ENCODE measurements at places on chromosomes 11 and 22.

- no peak for ATAC-seq
These were observed 15.2 kb upstream of the ARAP1 start for GRCh38 chr11:72767203-72768062.

- ATAC-seq = no peak
These were observed 58.2 kb downstream of the MORC2 start for GRCh38 chr22:30910358-30910757.

GRCh38 chr11:58616594-58616993, 5.9 kb upstream of the CNTF start:
- ATAC-seq = no peak

DNA sequence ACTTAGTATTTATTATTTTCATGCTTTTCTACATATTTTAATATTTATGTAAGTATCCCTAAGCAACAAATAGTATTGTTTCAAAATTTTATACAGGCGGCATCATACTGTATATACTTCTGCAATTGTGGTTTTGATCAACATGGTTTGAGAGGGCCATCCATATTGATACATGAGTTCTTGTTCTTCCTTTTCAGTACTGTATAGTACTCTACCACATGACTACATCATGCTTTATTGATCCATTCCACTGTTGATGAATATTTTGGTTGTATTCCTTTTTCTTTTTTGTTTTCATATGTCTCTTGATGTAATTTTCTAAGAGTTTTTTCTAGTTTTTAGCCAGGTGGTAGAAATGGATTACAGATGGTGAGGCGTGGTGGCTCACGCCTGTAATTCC, 40.1 kb downstream of the SLC35F2 start:
- ATAC-seq = no peak

- no peak for ATAC-seq
These were observed 12.5 kb downstream of the MGAT3 start for GRCh38 chr22:39469326-39469680.

- peak; percentile 27 for ATAC-seq
These were observed 831 bp upstream of the TMEM135 start for GRCh38 chr11:87036756-87037449.

- no peak for ATAC-seq
These were observed 9.3 kb downstream of the APOBEC3H start for GRCh38 chr22:39106326-39106725.

DNA sequence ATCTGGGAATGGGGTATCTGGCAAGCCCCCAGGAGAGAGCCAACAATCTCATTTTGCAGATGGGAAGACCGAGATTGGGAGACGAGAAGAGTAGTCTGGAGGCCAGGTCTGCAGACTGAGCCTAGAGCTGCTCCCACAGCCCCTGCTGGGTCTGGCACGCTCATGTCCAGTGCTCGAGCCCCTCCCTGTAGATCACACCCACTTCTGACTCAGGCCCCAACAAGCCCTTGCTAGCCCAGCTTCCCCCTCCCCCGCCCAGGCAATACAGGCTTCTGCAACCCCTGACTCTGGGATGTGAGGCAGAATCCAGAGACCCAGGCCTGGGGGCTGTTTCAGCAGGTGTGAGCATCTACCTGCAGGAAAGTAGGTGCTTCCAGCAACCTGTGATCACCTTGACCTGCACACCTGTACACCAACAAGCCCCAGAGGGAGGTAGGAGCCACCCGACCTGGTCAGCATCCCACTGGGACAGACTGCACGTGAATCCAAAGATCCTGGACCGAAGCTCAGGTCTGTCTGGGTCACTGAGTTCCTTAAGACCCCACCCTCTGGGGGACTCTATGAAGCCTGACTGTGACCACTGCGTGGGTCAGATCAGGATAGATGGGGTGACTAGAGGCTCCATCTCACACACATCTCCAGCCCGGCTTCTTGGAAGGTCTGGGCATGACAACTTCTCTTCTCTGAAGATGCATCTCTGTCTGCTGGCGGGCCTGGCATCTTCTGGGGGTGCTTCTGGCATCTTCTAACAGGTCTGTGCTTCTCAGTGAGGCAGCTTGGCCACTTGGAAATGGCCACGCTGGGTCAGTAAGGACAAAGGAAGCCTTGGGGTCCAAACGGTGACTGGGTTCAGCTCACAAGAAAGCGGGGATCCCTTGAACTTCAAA, 29.3 kb downstream of the LINC01488 start:
- no peak for ATAC-seq

GRCh38 chr22:50088096-50088495, 1.7 kb upstream of the MOV10L1 start:
- no peak for ATAC-seq

DNA sequence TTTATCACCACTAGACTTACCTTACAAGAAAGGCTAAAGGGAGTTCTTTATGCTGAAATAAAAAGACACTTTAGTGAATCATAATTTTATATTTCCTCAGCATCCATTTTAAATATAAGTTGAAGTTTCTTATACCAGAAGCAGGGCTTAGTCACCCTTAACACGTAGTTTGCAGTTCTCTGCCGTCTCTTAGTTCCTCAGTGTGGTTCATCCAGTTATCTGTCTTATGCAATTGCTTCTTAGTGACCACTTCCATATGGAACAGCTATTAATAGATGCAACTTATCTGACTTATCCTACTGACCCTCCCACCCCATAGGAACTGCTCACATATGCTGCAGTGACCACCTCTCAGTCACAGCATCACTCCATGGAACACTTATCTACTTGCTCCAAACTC, 11.7 kb upstream of the SLC36A4 start:
- no peak for ATAC-seq

DNA sequence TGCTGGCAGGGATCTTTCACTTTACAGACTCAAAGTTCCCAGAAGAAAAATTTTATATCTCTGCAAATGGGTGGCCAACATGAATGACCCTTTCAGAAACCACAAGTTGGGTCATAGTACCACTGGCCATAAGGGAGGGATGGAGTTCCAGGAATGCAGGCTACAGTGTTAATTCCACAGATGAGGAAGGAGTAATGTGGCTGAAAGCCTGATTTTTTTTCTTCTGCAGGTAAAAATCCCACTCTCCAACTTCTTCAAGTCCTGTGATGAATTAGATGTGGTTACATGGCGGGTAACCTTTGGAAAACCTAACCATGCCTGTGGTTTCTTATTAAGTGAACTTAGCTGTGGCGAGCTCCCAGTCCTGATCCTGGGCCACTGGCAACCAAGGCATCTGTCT, 103.2 kb downstream of the SLC1A2 start:
- ATAC-seq = no peak

- peak; percentile 52 for ATAC-seq
These were observed 7.3 kb upstream of the SYT7 start for GRCh38 chr11:61587951-61588727.

DNA sequence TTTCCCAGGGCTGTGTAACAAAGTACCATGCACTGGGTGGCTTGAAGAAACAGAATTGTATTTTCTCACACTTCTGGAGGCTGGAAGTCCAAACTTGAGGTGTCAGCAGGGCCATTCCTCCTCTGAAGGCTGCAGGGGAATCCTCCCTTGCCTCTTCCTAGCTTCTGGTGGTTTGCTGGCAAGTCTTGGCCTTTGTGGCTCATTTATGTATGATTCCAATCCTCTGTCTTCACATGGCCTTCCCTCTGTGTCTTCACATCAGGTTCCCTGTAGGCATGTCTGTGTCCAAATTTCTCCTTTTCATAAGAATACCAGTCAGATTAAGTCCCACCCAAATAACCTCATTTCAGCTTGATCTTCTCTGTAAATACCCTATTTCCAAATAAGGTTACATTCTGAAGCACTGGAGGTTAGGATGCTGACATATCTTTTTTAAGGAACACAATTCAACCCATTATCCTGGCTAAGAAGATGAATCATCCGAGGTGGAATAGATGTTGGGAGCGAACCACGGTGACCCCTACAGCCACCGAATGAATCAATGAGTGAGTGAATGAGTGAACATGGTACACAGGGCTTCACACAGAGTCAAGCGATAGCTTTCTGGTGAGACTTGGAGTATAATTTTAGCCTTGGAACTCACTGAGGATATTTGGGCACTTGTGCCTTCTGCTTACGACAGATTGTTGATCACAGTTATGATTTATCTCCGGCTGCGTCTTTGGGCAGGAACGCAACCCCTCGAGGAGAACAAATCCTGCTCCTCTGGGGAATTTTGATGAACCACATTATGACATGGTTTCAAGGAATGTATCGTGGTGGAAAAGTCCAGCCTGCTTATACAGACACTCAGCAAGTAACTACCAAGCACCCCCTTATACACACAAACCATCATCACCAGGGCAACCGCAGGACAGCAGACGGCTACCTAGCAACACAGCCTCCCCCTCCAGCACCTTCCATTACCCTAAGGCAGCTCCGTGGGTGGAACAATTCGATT, 34.3 kb upstream of the MICAL2 start:
- ATAC-seq = no peak

DNA sequence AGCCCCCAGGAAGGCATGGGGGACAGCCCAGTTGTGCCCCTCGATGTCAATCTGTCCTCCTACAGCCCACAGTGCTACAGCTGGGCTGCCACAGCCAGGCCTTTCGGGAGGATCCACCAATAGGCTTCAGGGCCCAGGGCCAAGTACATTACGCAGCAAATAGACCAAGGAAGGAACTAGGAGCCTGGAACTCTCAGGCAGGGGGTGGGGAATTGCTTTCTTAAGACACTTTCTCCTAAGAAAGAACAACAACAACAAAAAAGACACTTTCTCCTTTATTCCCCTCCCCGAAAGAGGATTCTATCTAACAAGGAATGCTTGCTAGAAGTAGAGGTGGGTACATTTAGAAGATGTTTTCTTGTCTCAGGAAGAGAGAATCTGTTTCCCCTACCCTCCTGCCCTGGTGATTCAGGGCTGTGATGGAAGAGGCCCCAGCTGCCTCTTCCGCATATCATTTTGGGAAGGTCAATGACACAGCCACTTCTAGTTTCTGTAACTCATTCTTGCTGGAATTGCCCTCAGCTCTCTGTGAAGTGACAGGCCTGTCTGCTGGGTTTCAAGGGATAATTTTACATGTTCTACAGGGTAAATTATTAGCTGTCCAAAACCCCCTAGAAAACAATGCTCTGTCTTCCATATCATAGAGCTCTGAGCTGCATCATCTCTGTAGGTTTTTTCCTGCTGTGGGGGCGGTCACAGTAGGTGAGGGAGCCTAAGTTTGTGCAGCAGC, 6.0 kb upstream of the MALAT1 start:
- ATAC-seq = peak; percentile 62

DNA sequence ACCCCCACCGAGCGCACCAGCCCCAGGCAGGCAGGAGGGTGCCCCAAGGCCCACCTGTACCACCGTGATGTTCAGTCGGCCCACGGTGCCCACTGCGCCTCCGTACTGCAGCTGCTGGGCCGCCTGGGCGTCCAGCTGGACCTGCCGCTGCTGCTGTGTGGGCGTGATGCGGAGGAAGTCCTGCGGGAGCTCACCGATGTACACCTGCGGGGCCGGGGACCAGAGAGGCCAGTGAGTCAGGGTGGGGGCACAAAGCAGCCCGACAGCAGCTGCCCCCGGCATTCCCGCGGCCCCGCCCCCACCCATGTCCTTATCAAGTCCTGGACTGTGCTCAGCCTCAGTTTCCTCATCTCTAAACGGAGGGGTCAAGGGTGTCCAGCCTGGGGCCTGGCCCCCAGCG, 13.8 kb downstream of the TOLLIP start:
- no peak for ATAC-seq

- no peak for ATAC-seq
These were observed 74.0 kb downstream of the ADAMTS15 start for GRCh38 chr11:130522284-130522961.

- ATAC-seq = no peak
These were observed 26.3 kb upstream of the ALDH3B2 start for GRCh38 chr11:67700548-67701262.

DNA sequence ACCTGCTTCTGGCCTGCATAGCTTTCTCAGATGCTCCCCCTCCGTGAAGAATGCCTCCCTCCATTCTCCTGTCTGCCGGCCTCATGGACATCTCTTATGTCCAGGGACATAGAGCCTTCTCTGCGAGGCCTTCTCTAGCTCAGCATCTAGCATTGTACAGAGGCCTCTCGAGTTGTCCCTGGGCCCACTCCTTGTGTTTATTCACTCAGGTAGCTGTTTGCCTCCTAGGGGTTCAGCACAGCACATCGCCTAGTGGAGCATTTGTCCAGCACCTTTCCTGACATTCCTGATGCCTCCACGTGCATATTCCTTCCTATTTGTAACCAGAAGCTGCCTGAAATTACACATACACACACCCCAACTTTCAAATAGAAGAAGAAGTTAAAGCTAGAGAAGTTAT, 101.3 kb downstream of the TBC1D22A start:
- no peak for ATAC-seq

DNA sequence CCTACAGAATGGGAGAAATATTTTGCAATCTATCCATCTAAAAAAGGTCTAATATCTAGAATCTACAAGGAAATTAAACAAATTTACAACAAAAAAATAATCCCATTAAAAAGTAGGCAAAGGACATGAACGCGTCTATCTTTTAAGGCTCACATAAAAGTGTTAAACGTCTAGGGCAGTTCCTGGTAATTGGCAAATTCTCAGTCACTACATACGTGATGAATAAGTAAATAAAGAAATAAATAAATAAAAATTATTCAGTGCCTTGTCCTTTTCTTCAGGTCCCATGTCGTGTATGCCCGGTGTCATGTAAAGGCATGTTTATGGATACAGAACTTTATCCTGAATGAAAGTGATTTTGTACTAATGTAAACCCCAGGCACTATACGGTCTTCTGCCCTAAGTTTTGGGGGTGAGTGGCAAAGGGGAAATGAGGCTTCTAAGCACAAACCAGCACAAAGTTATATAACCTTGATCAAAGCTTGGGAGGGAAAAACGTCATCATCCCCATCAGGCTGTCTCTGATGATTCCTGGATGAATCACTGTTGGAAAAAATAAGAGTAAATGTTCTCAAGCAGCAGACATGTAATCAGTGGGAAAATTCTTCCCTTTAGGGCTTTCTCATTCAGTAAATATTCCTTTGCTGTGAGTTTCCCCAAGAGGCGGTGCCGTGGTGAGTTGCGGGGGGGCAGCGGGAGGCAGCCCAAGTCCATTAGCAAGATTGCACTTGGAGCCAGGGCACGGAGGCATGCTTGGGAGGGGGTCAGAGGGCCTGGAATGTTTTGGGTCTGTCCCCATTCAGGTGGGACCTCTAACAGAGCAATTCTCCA, 30.4 kb upstream of the MICAL2 start:
- no peak for ATAC-seq

GRCh38 chr11:2902784-2903671, 17.5 kb upstream of the CDKN1C start:
- ATAC-seq = no peak

DNA sequence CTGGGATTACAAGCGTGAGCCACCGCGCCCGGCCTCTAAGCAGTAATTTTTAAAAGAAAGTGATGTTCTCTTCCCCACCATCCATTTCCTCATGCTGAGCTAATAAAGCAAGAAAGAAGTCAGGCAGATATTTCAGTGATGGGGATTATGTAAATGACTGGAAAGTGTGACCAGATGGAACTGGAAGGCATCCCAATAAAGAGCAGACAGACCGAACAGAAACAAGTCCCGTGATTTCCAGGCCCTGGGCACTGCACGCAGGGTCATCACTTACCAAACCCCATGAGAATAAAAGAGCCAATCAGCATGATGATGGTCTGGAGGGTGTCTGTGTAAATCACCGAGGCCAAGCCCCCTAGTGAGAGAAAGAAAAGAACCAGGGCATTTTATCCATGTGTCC, 18.2 kb downstream of the SLC5A4 start:
- no peak for ATAC-seq
